ENCODE measurements at places on chromosomes 16 and 17.
A peak's percentile ranks its signal among the peaks of the same experiment; 100 is the strongest.

GRCh38 chr17:69605571-69605970 is 191.1 kb downstream of the MAP2K6 start:
- DNase-seq, result no peak

- no peak for DNase-seq
Measured at GRCh38 chr16:86202267-86202666, 303.3 kb downstream of the IRF8 start.

DNA sequence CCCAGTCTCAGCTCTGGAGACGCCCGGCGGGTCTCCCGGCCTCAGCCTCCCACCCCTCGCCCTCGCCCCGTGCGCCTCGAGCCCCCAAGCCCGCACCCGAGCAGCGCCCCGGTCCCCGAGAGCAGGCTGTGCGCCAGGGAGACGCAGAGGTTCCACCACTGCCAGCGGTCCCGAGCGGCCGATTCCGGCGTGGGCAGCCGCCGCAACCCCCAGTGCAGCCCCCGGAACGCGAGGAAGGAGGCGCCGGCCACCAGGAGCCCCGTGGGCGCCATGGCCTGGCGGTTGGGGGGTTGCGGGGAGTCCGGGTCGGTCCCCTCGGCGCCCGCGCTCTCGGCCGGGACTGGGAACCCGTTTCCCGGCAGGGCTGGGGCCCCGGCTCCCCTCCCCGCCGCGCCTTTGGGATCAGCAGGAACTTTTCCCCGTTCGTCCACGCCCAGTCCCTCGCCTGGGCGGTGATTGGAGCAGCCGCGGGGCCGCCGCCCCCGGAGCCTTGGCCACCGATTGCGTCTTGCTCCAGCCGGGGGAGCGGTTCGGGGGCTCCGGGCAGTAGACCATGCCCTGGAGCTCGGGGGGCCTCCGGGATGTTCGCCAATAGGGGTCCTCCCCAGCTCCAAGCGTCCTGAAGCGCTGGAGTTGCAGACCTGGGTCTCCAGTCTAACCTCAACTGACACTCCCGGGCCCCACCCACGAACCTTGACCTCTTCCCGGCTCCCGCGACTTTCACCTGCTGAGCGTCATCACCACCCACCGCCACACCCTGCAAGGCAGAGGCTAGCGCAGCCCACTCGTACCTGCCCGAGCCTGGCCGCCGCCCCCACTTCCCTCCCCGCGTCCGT is at the start of gene TLCD2:
TSS of gene TLCD2 (minus strand) at position 407 of the 836 bp plus-strand sequence. CDS start at position 272, 135 bp downstream.
- no peak for DNase-seq

DNA sequence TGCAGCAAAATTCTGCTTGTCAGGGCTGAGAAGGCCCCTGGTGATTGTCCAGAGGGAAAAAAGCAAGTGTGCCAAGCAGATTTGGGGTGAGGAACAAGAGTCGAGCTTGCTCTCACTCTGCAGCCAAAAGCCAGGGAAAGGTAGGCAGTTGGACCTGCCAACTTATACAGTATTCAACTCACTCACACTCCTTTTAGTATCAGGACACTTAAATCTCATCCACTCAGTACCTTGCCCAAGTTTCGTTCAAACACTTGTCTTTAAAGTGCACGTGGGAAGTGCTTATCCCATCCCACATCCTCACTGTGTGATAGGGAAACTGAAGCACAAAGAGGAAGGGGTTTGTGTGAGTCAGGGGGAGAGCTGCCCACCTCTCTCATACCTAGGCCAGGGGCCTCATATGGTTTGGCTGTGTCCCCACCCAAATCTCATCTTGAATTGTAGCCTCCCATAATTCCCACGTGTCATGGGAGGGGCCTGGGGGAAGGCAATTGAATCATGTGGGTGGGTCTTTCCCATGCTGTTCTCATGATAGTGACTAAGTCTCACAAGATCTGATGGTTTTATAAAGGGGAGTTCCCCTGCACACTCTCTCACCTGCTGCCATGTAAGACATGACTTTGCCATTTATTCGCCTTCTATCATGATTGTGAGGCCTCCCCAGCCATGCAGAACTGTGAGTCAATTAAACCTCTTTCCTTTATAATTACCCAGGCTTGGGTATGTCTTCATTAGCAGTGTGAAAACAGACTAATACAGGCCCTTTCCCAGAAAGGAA is 25.6 kb upstream of the CES5A start:
- DNase-seq, result peak; percentile 2

- DNase-seq, result no peak
Measured at GRCh38 chr16:67767953-67768352, 38.4 kb downstream of the RANBP10 start.

DNA sequence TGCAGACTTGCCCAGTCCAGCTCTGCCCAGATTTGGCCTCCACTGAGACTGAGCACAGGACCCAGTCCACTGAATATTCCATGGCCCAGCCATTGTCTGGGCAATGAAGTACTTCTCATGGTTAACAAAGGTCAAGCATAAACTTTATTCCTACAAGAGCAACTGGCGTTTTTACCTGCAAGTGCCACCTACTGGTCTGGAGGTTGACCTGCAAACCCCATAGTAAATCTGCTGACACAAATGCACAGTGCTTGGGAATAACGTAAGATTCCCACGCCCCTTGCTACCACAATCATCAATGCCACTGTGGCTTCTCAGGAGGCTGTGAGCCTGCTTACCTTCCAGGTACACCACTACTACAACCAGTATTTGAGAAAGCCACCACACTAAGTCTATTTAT is 170.2 kb downstream of the CEP112 start:
- DNase-seq, result no peak

DNA sequence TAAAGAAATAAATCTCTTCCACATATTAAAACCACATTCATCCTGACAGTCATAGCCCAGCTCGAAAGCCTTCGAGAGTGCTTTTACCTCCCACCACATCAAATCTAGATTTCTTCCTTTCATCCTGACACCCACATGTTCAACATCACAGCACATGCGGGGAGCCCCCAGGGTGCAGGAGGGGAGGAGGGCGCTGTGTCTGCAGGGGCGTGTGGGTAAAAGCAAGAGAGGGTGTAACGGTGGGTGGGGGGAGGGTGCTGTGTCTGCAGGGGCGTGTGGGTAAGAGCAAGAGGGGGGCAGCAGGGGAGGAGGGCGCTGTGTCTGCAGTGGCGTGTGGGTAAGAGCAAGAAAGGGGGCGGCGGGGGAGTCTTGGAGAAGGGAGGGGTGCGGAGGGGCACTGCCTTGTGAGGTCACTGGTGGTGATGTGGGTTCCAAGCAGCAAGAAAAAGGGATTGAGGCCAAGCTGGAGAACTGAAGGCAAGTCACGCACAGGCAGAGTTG is 34.7 kb downstream of the ADCY9 start:
- peak; percentile 36 for DNase-seq

- DNase-seq, result peak; percentile 91
Measured at GRCh38 chr17:47889734-47890529, 6.1 kb upstream of the SP2 start.

DNA sequence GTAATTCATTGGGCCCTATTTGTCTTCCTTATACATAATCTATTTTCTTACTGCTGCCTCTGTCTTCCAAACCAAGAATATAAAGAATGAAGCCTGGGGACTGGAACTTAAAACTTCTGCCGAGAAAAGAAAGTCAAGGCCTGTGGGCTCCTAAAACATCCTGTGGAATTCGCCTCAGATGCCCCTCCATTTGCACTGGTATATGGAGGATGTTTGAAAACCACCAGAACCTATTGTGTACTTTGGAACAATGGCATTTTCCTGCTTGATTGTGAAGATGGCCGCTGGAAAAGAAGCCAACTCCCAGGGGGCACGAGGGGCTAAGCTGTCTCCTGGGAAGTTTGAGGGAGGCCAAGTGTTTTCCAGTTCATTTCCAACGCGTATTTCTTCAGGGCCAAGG is 122.4 kb downstream of the WWOX start:
- DNase-seq, result no peak

DNA sequence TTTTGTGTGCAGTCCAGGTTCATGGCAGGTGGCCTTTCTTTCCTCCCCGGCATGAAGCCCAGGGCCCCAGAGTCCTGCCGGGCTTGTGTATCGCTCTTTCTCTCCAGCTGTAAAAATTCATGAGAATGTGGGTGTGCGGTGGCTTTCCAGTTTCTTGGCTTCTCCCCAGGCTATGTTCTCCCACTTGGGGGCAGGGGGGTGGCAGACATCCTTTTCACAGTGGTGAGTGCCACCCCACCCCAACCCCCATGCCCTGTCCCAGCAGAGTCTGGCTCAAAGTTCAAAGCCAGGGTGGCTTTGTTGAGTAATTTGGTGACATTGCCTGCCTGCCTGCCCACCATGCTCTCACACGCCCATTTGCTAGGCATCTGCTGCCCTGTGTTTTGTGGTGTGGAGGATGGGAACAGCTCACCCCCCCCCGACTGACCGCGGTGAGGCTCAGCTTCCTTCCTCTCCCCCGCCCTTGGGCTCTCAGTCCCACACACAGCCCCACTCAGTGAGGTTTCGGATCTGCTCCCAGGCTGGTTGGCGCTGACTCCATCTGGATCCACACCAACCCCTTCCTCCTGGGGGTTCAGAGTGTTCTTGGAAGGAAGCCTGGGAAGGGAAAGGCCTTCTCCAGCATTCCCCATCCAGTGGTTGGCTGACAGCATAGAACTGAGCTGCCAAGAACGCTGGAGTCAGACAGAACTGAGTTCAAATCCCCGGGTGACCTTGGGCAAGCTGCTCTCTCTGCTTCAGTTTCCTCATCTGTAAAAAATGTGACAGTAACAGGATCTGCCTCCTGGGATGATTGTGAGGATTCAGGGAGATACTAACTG is 36.0 kb downstream of the CHD9 start:
- no peak for DNase-seq

DNA sequence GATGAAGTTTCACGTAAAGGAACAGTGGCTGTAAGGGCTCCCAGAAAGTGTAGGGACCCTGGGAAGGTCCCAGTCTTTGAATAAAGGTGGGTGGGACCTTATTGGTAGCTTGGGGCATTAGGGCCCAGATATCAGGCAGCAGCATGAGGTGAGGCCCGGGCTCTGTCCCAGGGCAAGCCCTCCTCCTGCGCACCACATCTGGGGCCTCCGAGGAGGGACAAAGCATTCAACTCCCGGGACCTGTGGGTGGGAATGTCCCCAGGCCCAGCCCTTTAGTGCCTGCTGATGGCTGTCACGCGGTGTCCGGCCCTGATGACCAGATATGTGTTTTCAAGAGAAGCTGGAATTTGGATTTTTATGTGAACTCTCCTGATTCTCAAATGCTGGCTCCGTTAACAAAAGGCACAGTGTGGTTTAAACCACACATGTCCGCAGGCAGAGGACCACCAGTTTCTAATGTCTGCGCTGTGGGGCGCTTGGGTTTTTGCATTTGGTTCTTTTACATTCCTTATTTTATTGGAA is 30.4 kb downstream of the RAI1 start:
- no peak for DNase-seq

DNA sequence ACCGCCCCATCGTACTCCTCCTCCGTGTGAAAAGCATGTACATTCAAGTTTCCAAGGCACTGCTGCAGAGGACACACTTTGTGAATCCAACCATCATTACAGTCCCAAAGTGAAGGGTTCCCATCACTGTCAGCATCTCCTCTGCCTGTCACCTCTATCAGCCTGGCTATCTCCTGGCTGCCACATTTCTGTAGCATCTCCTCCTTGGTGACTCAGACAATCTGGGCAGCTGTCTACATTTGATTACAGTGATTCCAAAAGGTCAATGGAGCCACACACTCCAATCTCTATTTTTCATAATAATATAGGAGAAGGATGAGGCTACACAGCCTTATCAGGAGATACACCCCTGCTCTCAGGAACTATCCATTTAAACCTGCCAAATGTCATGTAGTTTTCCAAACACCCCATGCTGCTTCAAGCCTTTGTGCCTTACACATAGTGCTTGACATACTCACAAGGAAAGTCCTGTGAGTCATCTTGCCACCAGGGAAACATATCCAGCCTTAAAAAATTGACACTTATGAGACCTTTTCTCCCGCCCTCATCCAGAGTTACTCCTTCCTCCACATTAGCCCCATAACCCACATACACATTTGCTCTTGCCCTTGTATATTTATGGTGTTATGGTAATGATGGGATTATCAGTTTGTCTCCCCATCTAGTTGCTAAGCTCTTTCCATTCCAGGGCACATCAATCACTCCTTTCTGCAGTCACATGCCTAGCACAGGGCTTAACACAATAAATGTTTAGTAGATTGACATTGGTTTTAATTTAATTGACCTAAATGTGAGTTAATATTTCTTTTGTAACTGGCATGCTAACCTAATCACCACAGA is 250.1 kb upstream of the CDH5 start:
- DNase-seq, result no peak

DNA sequence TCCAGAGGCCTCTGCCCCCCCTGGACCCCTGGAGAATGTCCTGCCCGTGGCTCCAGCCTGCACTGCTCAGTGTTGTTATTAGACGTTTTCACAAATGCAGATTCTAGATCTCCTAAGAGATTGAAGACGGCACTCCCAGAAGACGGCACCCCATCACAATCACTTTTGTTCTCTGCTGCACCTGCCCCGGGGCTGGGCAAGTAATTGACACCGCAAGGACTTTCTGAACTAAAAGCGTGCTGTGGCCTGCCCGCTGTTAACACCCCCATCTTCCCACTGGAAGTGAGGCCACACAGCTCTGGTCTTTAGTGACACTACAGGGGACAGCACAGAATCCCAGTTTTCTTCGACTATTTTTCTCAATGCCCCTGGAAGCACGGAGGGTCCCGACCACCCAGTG is 256.9 kb downstream of the ENGASE start:
- no peak for DNase-seq

DNA sequence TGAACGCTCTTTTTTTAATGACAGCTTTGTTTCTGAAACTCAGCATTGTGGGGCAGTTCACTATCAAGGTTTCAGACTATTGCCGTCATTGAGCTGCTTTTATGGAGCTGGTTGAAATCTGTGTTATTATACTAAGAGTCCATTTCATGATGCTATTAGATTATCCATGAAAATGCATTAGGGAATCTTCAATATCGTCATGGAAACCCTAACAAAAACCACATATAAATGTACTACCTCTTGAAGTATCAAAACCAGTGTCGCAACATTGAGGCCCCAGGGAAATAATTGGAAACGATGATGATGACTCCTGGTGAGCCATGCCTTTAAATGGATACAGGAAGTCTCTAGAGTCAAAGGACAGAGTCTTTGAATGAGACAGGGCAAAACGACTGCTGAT is 231.6 kb upstream of the CPHXL start:
- DNase-seq, result no peak

- DNase-seq, result no peak
Measured at GRCh38 chr16:26395700-26396099, 671.0 kb upstream of the C16orf82 start.

DNA sequence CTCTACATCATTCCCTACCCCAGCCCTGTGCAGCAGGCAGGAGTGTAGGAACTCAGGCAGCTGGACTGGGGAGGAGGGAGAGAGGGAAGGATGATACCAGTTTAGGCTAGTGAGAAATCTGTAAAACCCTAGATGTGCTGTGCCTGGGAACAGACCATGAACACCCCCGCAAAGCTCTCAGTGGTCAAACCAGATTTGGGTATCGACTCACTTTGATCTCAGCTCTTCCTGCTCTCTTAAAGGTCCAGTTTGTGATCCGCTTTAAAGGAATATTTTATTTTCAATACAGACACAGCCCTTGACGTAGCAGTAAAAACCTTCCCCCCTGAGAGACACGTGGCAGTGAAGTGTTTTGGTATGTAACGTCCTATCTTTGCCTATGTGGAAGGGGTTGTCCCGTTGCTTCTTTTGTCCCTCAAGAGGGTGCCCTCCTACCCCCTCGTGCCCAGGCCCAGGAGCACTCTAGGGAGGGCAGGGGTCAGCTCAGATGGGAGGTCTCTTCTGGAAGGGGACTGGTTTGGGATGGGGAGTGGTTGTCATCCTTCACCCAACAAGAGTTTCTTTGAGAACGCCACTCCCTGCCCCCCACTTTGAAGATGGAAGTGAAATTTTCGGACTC is 19.3 kb upstream of the TBX2 start:
- no peak for DNase-seq

Data from activated naive CD4-positive, alpha-beta T cell treated with Interleukin-2 at 50 U/mL for 16 hours (primary cell).